ENCODE measurements at places on chromosomes 7 and 10.

DNA sequence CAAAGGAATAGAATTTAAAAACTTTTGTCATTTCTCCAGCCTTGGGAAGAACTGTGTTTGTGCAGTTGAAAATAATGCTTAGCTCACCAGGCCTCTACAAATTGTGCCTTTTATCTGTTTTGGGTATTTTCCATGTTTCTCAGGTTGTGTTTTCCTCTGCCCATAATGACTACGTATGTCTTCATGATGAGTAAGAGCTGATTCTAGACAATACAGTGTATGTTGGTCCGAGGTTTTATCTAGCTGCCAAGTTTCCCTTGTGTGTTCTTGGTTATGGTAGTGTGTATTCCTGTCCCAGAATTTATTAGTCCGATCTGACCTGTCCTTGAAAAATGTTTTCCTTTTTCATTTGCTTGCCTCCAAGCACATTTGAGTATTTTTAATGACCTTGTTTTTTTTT lies 83.7 kb upstream of the GLCCI1 start:
- no peak for DNase-seq

GRCh38 chr7:115034515-115034914 lies 112.6 kb downstream of the MDFIC start:
- DNase-seq, result no peak

DNA sequence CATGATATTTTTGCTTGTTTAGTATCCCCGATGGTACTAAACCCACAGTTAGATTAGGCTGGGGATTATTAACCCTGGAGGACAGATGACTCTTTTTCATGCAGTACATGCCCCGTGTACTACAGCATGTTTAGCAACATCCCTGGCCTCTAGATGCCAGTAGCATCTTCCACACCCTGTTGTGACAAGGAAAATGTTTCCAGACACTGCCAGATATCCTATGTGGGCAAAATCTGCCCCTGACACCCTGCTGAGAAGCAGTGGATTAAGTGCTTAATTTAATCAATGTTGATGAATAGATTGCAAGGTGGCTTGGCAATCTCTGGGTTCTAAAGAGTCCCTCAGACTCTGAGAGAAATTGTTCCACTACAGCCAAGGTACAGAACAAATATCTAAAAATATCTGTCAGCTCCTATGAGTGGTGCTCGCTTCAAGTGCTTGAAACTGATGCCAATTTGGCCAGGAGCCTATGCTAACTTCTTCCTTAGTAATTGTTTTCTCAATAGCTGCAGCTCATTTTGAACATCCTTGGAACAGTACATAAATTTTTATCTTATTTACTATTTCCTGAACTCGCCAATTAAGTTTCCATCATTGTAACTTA lies 247.0 kb downstream of the SORCS1 start:
- no peak for DNase-seq

DNA sequence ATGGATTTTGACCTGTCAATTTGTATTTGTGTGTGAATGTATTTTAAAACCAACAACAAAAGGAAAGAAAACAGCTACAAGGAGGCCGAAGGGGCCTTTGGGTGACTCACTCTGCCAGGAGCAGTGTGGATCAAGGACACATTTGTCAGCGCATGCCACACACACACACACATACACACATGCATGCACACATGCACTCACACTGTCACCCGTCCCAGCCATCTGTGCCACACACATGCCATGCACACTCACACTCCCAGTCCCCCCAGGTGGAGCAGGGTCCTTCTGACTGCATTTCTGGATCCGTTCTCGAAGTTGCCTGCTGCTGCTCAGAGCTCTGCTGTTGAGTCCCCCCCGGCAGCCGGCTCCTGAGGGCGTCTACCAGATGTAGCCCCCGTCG lies 26.0 kb downstream of the SPOCK2 start:
- no peak for DNase-seq

DNA sequence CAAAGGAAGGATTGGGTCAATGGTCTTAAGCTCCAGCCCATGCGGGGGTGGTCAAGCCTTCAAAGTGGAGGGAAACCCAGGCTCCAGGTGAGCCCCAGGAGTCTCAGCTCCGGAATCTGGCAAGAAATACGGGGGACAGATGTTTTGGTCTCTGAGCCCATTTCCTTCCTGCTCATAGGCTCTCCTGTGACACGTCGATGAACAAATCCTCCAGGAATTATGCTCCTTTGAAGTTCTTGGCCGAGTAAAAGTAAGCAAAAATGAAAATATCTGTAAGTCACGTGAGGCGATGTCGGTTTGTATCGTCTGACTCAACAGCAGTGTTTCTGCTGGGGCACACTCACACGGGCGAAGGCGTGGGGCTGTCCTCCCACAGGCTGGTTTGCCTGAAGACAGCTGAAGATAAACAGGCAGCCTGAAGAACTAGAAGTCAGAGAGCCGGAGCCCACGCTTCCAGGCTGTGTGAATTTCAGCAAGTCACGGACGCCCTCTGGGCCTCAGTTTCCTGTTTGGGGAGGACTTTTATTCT lies 52.6 kb upstream of the SMNDC1 start:
- no peak for DNase-seq

DNA sequence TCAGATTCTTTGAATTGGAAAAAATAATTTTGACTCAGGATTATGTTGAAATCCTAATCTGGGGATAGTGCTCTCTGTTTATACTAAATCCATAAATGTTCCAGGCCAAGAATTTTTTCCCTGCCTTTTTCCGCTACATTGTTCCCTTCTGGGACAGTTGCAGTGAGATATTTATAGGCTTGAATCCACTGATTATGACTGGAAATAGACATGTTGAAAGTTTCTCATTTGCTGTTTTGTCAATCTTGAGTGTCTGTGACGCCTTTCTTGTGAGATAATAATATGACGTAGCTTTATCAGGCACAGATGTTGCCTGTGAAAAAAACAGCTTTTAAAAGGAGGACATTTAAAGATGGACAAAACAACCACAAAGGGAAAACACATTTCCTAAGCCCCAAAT lies 155.9 kb downstream of the ARID5B start:
- DNase-seq, result no peak

DNA sequence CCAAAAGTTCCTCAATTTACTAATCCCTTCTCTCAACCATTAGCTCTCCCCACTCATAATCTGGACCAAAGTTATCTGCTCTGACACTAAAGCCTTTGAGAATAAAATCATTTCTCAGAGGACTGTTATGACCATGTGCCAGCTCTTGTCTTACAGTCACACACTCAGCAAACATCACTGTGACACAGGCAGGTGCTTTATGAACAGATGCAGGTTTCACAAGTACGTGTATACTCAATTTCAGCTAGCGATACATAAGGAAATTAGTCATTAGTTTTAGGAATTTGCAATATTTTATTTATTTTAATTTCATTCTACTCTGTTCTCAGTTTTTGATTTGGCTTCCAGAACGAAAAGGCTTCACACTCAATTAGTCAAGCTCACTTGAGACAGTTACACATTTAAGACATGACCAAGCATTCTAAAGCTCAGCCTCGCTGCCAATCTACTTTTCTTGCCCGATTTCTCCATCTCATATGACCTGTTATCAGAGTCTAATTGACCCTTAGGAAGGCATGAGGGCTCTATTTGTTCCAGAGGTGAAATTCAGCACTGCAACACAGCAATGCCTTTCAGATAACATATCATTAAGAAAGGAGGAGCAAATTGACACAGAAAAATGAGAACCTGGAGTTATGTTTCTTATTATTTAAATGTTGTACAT lies 76.8 kb downstream of the TFEC start:
- no peak for DNase-seq

GRCh38 chr10:104546336-104546735 lies 94.8 kb upstream of the SORCS3 start:
- DNase-seq, result no peak

DNA sequence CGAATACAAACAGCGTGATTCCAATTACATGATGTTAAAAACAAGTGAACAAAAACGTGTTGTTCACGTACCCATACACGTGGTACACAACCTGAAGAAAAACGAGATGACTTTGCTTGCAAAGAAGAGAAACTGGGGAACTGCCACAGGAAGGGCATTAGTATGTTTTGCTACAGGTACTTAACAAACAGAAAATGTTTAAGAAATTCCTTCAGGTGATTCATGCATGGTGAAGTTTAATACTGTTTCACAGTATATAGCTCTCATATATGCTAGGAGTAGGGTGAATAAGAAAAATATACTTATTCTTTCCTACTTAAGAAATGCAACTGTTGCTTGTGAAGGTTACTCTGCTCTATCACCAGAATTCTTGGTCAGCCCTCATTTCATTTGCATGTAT lies 9.8 kb downstream of the SEC61G start:
- DNase-seq, result no peak

GRCh38 chr10:101000915-101001658 lies 1.5 kb downstream of the LZTS2 start:
- DNase-seq, result no peak

DNA sequence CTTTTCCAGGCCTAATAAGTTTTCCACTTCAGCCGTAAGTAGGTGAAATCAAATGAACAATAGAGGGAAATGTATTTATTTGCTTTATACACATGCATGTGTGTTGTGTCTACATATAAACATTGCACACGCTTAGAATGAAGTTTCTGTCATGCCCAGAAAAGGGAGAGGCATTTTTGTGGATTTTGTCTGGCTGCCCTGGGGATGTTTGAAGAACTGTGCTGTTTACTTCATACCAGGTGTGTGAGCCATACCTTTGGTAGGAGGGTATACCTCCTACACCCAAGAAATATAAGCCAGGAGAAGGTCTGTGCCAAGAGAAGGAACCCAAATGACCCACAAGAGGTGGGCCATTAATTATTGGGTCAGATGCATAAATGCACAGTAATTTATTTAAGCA lies 12.8 kb downstream of the GATAD1 start:
- no peak for DNase-seq
